ENCODE measurements at places on chromosomes 2 and 18. TPM values are rescaled to one million over a fixed set of nuclear protein-coding genes. Genes with fewer than 3 reads are reported as not detected.

Gene ACTG2
- total RNA-seq = not detected

Gene AGXT
- 1.6 TPM for total RNA-seq

Gene RAB12
- 21.8 TPM for total RNA-seq

Gene LTBP1
- 0.63 TPM for total RNA-seq

GRCh38 chr2:56534321-56534720 is 350.5 kb downstream of the CCDC85A start:
- DNase-seq = no peak

DNA sequence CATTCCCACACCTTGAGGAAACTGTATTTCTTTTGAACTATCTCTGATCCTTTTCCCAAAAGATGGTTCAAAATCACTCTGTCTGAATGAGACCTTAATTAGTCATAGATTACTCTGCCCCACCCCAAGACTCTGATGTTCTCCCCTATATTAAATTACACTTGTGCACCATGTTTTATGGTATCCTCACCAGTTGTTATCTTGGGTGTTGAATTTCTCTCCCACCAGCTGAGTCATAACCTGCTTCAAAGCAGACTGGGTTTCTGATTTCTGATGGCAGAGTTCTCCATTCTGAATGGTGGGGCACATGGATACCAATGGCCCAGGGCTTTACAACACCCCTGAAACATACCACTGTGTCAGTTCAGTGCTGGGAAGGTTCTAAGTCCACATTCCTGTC is 15.0 kb downstream of the CDH20 start:
- DNase-seq = no peak

GRCh38 chr2:135052997-135053474 is 944 bp downstream of the RAB3GAP1 start:
- DNase-seq = no peak

GRCh38 chr2:78707776-78708386 is 317.6 kb upstream of the REG3G start:
- DNase-seq = no peak

GRCh38 chr2:156436497-156437085 is 412 bp downstream of the GPD2 start:
- peak; percentile 58 for DNase-seq

- DNase-seq = no peak
Measured at GRCh38 chr2:28658369-28658768, 93.3 kb upstream of the PPP1CB start.

DNA sequence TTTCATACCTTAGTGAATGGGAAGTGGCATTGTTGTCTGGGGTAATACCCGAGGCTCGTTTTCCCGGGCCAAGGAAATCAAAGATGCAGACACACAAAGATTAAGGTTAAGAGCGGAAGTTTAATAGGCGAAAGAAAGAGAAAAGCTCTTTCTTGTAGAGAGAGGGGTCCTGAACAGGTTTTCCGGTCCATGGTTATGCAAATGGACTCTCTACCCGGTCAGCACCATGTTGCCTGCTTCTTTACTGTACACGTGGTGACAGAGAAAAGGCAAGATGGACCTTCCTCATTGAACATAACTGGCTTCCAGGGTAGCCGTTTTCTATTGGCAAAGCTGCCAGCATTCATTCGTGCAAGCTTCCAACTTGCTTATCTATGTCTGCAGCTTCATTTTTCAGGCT is 2063.5 kb downstream of the SUCLG1 start:
- DNase-seq = no peak
